ENCODE measurements at places on chromosomes 3 and 15. TPM values are rescaled to one million over a fixed set of nuclear protein-coding genes. Genes with fewer than 3 reads are reported as not detected.

GRCh38 chr3:193174140-193174539 is 66.9 kb upstream of the PLAAT1 start:
- no peaks in the 10 kb centered on the region for H3K27me3 ChIP-seq
- H3K27ac ChIP-seq = no peak overlapping the region
- no peaks in the 10 kb centered on the region for H3K4me1 ChIP-seq
- no peaks in the 10 kb centered on the region for H3K36me3 ChIP-seq
- H3K4me3 ChIP-seq = no peak overlapping the region

Gene TMEM212
- total RNA-seq = not detected

DNA sequence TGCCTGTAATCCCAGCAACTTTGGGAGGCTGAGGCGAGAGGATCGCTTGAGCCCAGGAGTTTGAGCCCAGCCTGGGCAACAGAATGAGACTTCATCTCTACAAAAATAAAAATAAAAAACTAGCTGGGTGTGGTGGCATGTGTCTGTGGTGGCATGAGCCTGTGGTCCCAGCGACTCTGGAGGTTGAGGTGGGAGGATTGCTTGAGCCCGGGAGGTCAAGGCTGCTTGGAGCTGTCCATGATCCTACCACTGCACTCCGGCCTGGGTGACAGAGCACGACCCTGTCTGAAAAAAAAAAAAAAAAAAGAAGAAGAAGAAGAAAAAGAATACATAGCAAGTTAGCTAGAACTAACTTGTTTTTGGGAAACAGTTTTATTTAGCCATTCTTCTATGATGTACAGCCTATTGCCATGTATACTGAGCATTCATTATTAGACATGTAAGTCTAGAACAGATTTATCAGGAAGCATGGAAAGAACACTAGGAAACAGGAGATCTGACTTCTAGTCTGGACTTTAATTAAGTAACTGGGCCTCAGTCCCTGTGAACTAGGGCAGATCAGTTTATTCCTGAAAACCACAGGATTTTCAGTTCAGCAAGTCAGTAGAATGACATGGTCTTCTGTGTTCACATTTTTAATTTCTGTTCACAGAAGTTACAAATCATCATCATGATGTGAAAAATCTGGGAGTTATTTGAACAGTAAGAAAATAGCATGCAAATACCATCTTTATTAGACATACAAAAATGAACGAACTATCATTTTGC is 65.5 kb downstream of the KAT2B start:
- no peak overlapping the region for H3K4me3 ChIP-seq
- H3K4me1 ChIP-seq = peaks cover 29% of the 10 kb centered on the region
- no peak for DNase-seq
- H3K27ac ChIP-seq = no peak overlapping the region
- no peaks in the 10 kb centered on the region for H3K27me3 ChIP-seq

DNA sequence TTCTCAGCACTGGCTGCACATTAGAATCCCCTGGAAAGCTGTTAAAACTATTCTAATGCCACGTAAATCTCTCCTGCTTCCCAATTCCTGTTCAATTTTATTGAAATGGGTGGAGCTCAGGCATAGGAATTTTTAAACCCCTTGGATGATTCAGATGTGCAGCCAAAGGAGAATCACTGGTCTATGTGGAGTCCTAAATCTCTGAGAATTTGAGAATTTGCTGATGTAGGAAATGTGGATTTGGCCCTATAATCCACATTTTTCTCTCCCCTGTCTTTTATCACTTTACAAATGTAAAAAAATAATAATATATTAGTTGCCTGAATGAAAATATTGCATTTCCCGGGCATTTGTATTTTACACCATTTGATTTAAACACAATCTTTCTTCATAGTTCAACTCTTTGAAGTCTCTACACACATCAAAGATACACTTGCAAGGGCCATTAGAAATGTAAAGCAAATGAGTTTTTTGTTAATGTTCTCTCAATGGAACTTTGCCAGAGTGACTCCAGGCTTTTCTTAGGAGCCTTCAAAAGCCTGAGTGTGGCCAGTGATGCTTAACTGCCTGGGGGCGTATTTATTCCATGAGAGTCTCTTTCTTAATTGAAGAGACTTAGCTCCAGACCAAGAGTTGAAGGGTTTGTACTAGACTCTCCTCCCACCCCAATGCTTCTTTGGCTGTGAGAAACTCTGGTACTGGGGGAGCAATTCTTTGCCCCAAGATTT is 48.8 kb upstream of the PTX3 start:
- DNase-seq = no peak
- H3K4me1 ChIP-seq = no peaks in the 10 kb centered on the region

Gene AVEN
- total RNA-seq = 23.0 TPM

- no peaks in the 10 kb centered on the region for H3K27me3 ChIP-seq
- H3K36me3 ChIP-seq = no peaks in the 10 kb centered on the region
Observed at GRCh38 chr3:96865605-96866004, 51.2 kb downstream of the EPHA6 start.

Gene ACKR2
- total RNA-seq = 0.20 TPM

All from CD8-positive, alpha-beta memory T cell (primary cell).